Type B pancreatic cell (in vitro differentiated cells): ENCODE measurements at places on chromosomes 1 and 21. TPM values are rescaled to one million over a fixed set of nuclear protein-coding genes. Genes with fewer than 3 reads are reported as not detected.

The FAM163A gene
- total RNA-seq = 1.4 and 2.5 TPM in 2 replicates

The KRTAP19-3 gene
- not detected in 2 replicates for total RNA-seq

The MTF2 gene
- 39.4 and 67.8 TPM in 2 replicates for total RNA-seq

The WNT2B gene
- total RNA-seq = 2.7 and 41.0 TPM in 2 replicates

The PPIAL4G gene
- total RNA-seq = not detected in 2 replicates

The BRDT gene
- total RNA-seq = not detected in 2 replicates

The SEC16B gene
- total RNA-seq = 0.69 and 1.3 TPM in 2 replicates

GRCh38 chr1:86303041-86303690 is 93.0 kb downstream of the ODF2L start:
- DNase-seq = no peak

DNA sequence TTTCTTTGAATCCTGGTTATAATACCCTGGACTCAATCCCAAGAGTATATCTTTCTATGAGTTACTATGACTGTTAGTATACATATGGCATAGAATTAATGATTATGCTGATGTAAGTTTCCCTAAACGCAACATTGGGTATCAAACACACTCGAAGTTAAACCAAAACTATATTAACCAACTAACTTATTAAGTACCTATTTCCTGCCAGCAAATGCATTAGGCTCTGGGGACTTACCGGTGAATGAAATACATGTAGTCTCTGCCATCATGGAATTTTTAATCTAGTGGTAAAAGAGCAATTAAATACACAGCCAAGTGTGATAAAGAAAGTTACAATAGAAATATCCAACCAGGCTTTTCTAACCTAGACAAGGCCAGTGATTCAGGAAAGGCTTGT is 193.6 kb upstream of the ADGRL2 start:
- DNase-seq = no peak

GRCh38 chr1:174761901-174762585 is 237.7 kb upstream of the CACYBP start:
- no peak for DNase-seq

DNA sequence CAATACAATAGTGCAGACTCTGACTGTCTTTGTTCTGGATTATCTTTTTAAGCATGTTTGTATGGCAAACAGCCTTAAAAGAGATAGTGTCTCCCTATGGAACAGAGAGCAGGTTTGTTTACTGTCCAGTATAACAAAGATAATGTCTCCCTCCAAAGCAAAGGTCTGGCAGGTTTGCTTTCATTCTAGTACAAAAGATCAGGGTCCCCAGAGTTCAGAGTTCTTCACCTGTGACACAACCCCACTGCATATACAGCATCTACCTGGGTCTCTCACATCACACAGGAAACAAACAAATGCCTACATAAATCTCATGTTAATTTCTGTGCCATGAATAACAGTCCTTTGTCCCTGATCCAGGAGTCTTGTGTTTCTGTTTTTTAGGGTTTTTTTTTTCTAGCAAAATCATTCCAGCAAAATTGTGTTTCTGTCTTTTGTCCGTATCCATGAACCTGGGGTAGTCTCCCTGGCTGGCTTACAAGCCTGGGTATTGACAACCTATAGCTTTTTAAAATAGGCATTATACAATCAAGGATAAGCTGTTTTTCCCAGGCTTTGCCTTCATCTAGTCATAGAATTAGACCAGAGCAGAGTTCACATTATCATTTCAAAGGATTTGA is 89.4 kb upstream of the PTBP2 start:
- DNase-seq = no peak

DNA sequence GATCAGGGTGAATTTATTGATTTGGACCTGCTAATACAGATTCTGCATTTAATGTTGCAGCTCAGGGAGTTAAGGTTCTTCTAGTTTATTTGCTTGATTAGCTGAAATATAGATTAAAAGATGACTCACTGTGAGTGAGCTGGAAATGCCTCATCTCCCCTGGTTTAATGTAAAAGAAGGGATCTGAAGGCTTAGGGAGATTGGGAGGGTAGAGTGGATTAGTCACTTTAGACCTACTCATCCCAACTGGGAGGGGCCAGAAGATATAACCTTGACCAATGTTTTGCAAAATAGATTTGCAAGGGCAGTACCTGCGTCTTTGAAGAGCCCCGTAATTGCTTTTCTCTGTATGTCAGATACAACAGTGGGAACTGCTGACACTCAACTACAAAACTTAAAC is 922.8 kb upstream of the ADGRL4 start:
- DNase-seq = no peak

DNA sequence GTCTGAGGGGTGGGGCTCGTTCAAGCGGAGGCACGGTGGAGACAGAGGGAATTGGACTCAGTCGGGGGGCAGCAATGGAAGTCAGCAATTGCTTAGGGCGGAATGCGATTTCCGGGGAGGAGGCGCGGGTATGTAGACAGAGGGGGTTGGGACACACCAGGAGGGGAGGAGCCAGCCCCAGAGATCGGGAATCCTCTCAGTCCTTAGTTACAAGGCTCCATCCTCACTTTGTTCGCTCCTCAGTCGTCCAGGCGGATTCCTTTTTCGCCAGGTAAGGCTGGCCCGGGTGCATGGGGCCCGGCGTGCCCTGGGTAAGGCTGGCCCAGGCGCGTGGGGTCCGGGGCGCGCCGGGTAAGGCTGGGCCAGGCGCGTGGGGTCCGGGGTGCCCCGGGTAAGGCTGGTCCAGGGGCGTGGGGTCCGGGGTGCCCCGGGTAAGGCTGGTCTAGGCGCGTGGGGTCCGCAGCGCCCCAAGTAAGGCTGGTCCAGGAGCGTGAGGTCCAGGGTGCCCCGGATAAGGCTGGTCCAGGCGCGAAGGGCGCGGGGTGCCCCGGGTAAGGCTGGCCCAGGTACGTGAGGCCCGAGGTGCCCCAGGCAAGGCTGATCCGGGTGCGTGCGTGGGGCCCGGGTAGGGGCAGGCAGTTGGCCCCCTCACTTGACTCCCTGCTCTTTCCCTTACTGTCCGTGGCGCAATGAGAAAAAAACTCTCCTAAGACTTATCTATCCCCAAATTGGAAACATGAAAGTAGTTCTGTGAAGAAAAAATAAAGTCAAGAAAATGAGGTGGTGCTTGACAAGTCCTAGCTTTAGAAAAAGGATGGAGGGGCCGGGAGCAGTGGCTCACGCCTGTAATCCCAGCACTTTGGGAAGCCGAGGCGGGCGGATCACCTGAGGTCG is at the start of gene L1TD1:
Gene L1TD1, plus strand, starts transcription at position 199 of the 894 bp plus-strand sequence. CDS start 11,780 bp downstream, outside the sequence.
- no peak for DNase-seq

DNA sequence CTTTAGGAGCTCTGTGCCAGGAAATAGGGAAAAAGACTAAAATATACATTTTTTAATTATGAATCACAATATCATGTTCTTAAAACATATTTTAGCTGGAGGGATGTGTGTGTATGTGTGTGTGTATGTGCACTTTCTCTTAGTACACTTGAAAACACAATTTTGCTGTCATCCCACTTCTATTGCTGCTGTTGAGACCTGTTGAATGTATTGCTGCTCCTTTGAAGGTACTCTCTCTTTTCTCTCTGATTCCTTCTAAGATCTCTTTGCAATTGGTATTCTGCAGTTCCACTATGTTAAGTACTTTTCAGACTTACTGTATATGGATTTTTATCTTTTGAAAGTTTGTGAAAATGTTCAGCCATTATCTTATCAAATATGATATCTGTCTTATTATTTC is 43.5 kb upstream of the COG2 start:
- no peak for DNase-seq

DNA sequence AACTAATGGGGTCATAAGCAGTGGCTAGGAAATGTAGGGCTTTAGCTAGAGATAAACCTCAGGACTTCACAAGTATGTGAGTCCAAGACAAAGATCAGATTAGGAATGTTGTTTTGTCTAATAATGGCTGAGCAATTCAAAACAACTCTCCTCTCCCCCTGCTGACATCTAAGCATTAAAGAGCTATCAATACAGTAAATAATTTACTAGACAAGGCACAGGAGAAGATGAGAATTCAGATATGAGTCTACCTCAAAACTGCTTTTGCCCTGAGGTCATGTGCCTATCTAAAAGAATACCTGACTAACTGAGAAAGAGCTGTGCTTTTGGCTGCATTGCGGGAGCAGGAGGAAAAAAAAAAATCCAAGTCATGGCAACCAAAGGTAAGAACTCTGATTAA is 86.8 kb downstream of the SPATA17 start:
- DNase-seq = no peak

- DNase-seq = no peak
These were observed 90.0 kb downstream of the GRIK1 start for GRCh38 chr21:29849735-29850176.

DNA sequence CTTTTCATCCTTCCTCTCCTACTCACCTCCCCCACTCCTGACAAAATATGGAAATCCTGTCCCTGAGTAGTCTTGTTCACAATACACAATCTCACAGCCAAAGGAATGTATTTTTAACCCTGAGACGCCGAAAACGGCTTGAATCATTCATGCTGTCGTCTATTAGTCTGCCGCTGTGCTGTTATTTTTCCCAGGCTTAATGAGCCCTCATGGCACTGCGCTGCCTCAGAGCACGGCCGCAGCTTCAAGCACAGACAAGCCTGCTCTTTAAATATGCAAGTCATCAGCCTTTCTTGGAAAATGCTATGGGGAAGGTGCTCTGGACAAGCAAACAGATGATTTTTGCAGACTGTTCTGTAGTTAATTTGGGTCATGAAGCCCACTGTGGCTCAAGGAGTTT is 302.7 kb downstream of the DISC1 start:
- DNase-seq = no peak

DNA sequence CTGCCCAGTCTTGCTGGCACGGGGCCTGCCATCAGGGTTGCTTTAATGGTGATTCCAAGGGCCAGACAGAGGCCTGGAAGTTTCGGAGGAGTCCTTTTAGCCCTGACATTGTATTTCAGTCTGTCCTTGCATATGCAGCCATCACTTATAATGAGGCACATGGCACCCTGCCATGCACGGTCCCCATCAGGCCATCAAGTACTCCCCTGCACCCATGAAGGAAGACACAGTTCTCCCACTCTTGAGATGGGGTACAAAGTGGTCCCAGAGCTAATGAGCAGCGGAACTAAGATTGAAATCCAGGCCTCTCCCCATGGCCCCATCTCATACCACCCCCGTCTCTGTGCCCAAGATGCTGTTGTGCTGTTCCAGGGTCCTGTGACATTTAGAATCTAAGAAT is 596.6 kb downstream of the PTPRU start:
- DNase-seq = no peak

GRCh38 chr21:45378258-45378966 is 26.6 kb upstream of the COL18A1 start:
- DNase-seq = no peak

- DNase-seq = no peak
These were observed 2.9 kb downstream of the GFI1 start for GRCh38 chr1:92483610-92484471.

DNA sequence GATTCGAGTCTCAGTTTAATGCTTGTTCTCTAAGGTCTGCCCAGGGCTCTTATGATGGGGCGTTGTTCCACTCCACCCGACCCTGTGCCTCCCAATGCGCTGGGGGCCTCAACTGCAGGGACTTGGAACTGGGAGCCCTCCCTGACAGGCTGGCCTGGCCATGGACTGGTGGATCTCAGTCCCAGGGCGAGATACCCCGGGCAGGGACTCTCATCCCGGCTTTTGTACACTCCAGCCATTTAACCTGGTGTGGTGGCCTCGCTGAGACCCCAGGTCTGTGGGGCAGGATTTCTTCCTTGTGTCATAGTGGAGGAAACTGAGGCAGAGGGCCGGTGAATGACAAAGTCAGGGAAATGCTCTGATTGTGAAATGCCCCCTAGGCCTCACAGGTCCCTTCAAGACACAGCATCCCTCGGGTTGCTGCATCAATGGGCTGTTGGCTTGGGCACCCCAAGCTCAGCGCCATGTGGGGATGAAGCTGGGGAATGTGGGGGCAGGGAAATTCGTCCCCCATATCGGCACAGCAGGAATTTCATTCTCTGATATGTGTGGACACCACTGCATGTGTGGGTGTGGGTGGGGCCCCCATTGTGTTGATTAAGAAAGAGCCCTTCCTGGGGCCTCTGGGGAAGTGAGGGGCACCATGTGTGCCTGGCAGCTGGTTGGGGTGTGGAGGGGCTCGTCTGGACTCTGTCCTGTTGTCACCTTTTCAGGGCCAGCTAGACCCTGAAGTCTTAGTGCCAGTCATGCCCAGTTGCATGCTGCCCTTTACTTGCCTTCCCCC is 19.9 kb upstream of the ZNF678 start:
- no peak for DNase-seq

DNA sequence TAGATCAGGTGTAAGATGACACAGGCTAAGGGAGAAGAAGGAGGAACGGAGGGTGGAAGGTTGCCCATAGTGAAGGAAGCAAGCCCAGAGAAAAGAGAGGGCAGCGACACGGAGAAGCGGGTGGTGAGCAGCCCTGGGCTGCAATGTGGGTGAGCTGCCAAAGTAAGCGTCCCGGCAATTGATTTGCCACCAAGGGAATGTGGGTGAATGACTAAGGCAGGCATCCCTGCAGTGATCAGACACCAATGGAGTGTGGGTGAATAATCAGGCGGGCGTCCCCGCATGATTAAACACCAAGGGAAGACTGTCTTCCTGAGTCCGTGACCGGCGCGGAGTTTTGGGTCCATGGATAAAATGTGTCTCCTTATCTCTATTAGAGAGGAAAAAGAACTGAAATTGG is 79.6 kb downstream of the UCHL5 start:
- no peak for DNase-seq

DNA sequence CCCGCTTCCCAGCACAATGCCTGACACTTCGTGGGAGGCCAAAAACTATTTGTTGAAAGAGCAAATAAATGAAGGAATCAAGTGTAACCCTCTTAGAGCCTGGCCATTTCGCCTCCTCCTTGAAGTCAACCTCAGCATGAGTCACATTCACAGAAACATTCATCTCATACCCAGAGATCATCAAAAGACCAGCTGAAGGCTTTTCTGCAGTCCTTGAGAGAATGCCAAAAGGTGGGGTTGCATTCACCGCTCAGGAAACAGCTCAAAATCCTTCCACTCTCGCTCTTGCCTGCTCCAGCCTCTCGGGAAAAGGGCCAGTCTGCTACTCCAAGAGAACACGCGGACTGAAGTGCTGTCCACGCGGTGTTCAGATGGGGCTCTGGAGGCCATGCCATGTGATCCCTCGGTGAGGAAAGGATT is 90.0 kb downstream of the VWA5B1 start:
- DNase-seq = no peak

- DNase-seq = no peak
These were observed 694 bp downstream of the ZBTB7B start for GRCh38 chr1:155003227-155003765.

DNA sequence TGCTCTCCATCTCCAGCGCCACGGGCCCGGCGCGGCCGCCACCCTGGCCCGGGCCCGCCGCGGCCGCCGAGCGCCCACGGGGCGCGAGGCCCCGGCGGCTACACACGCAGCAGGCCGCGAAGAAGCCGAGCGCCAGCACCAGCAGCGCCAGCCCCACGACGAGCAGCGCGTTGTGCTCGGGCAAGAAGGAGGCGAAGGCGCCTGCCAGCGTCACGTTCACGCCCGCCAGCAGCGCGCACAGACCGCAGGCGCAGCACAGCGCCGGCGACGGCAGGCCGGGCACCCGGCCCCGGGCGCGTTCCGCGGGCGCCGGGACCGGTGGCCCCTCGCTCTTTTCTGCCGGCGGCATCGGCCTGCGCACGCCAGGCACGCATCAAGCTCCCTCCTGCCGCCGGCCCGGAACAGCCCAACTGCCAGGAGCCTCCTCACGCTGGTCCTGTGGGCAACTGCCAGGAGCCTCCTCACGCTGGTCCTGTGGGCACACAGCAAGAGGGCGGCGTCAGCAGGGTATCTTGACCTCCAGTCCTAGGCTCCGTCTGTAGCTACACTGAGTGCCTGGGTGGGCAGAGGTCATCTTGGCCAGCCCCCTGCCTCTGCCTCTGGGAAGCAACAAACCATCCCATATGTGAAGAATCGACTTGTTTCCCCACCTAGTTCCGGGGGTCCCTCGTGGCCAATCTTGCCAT is 18.1 kb downstream of the KNCN start:
- DNase-seq = no peak
